RPMI7951 (cell line): ENCODE measurements at places on chromosomes 13 and 19. TPM values are rescaled to one million over a fixed set of nuclear protein-coding genes. Genes with fewer than 3 reads are reported as not detected.
A peak's percentile ranks its signal among the peaks of the same experiment; 100 is the strongest.

GRCh38 chr13:40171566-40171965 lies 494.9 kb downstream of the FOXO1 start:
- DNase-seq, result no peak

DNA sequence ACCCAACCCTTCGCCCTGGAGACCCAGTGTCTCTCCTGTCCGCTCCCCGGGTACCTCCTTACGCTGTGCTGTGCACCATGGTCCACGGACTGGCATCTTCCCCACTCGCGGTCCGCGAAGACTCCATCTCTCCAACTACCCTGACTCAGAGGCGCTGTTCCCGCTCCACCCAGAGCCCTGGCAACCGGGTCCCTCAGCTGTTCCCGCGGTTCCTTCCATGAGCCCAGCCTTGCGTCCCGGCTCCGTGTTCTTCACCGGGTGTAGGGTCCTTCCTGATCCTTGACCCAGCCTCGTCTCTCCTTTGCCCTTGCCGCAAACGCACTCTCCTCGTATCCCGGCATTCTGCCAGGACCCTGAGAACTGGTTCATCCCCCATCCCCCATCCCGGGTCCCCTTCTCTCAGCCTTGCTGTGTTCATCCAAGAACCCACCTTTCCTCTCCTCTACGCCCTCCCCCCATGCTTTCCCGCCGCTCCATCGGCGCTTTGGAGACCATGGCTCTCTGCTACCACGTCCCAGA lies 664 bp downstream of the ICAM5 start:
- peak; percentile 20 for DNase-seq

GRCh38 chr13:48615049-48615448 lies 38.7 kb upstream of the CYSLTR2 start:
- no peak for DNase-seq

GRCh38 chr19:23896912-23897311 lies 17.8 kb upstream of the ZNF726 start:
- no peak for DNase-seq

DNA sequence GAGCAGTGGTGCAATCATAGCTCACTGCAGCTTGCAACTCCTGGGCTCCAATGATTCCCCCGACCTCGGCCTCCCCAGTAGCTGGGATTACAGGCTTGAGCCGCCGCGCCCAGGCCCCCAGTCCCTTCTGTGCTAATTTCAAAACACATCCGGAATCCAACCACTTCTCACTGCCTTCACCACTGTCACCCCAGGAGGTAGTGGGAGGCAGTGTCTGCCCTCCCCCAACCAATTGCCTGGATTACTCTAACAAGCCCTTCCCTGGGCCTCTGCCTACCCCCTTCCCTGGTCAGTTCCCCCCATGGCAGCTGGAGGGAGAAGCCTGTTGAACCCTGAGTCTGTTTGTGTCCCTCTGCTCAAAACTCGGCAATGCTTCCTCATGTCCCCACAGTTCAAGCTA lies 2.3 kb downstream of the PRAM1 start:
- no peak for DNase-seq

- no peak for DNase-seq
These were observed 633 bp downstream of the SHISA7 start for GRCh38 chr19:55442372-55442961.

GRCh38 chr13:94602467-94602866 lies 810 bp downstream of the GPR180 start:
- DNase-seq, result no peak

DNA sequence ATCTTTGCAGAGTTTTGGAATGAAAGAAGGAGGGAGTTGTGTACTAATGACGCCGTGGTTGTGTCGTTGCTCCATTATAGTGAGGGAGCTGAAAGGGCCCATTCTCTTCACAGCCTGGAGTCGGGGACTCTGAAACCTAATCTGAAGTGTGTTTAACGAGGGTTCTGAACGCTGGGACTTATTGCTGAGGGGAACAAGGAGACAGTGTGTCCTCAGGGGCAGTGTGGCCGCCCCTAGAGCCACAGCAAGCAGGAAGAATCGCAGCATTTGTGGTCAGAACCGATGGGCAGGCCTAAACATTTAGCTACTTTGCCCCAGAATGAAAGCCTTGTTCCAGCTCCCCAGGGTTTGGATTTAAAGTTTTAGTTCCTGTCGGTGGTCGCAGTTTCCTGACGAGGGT lies 156.4 kb upstream of the RNF113B start:
- DNase-seq, result peak; percentile 48

DNA sequence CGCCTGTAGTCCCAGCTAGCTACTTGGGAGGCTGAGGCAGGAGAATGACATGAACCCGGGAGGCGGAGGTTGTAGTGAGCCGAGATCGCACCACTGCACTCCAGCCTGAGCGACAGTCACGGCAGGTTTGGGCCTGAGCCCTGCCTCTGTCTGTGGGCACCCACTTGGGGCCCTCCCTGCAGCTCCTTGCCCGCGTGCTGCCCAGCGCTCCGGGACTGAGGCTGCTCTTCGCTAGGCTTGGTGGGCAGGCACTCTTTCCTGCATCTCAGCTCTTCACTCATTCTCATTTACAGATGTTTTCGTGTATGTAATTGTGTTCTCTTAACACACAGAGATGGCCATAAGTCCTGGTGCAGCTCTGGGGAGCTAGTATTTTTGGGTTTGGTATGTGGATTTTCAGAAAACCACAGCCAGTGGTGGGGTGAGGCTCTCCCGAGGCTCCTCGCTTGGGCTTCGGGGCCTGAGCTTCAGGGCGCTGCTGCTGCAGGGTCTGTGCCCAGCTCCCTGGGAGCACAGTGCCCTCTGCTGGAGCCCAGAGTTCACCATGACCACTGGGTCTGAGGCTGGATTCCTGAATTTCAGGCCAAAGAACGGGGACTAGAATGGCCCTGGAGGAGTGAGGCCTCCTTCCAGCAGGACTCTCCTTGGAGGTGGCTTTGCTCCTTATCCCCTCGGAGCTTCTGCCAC lies 15.2 kb downstream of the UPF1 start:
- peak; percentile 64 for DNase-seq

GRCh38 chr13:103199380-103200088 lies 133.3 kb upstream of the SLC10A2 start:
- no peak for DNase-seq

- DNase-seq, result no peak
These were observed 7.2 kb downstream of the HNRNPL start for GRCh38 chr19:38842439-38843174.

GRCh38 chr13:111474136-111475002 lies 153.9 kb downstream of the TEX29 start:
- peak; percentile 35 for DNase-seq

GRCh38 chr13:105638426-105638825 lies 897.0 kb downstream of the EFNB2 start:
- peak; percentile 47 for DNase-seq

GRCh38 chr13:24931450-24932251 lies 164.3 kb upstream of the PABPC3 start:
- no peak for DNase-seq

- no peak for DNase-seq
These were observed 1.4 kb downstream of the CRLF1 start for GRCh38 chr19:18605196-18605545.

GRCh38 chr13:103883698-103884097 lies 817.5 kb upstream of the SLC10A2 start:
- DNase-seq, result peak; percentile 9

GRCh38 chr19:53538378-53539109 lies 599 bp downstream of the ZNF331 start:
- no peak for DNase-seq

DNA sequence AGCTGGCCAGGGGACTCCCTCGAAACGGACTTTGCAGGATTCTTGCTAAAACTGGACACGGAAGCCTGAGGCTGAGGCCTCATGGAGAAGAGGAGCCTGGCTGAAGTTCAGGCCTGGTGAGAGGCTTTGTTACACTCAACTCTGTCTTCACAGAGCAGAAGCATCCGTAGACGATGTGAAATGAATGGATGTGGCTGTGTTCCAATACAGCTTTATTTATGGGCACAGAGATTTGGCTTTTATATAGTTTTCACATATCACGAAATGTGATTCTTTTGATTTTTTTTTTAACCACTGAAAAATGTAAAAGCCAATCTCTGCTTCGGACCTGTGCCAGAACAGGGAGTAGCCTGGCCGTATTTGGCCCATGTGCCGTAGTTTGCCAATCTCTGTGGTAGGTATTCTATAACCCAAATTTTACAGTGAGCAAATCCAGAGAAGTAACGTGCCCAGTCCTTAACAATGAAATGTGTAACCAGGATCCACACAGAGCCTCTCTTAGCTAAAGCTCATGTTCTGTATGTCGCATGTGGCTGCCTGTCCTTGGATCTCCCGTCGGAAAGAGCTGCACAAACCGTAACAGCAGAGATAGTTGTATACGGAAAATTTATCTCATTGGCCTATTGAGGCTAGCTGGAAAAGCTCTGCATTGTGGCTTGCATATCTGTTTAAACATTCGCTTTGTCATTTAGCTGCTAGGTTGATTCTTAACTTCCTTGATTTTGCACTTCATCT lies 171.6 kb upstream of the RNF113B start:
- DNase-seq, result no peak

Gene MATK
- total RNA-seq, result not detected in 2 replicates

Gene PRTN3
- not detected in 2 replicates for total RNA-seq

Gene C1QTNF9B
- not detected in 2 replicates for total RNA-seq

Gene ERICH6B
- total RNA-seq, result not detected in 2 replicates

Gene C2CD4C
- total RNA-seq, result not detected in 2 replicates

Gene CEACAM6
- not detected in 2 replicates for total RNA-seq

Gene CGB3
- not detected in 2 replicates for total RNA-seq
